HFFc6 (cell line): ENCODE measurements at places on chromosomes 13 and 19. TPM values are rescaled to one million over a fixed set of nuclear protein-coding genes. Genes with fewer than 3 reads are reported as not detected.

GRCh38 chr13:61738236-61738750 is 322.6 kb upstream of the PCDH20 start:
- DNase-seq: no peak

DNA sequence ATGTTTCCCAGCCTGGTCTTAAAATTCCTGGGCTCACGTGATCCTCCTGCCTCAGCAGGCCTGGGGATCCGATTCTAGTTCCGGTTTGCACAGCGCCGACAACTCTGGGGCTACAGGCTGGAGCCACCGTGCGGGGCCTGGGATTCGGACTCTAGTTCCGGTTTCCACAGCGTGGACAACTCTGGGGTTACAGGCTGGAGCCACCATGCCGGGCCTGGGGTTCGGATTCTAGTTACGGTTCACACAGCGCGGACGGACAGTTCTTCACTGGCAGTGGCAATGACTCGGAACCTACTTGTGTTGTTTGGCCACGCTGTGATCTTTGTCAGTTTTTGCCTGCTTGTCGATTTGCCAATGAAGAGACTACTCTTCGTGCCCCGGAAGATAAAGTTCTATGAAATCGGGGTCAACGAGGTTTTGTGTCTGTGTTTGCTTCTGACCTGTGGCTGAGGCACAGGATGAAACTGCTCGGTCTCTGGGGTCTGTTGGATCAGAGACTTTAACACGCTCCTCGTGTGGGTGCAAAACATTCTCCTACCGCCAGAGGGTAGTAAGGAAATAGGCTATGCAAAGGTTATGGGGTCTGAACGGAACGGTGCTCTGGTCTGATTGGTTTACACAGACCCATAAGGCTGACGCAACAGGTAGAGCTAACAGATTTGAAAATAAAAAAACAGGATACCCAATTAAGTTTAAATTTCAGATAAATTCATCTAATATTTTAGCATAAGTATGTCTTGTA is 12.1 kb upstream of the ZSCAN1 start:
- DNase-seq: no peak

DNA sequence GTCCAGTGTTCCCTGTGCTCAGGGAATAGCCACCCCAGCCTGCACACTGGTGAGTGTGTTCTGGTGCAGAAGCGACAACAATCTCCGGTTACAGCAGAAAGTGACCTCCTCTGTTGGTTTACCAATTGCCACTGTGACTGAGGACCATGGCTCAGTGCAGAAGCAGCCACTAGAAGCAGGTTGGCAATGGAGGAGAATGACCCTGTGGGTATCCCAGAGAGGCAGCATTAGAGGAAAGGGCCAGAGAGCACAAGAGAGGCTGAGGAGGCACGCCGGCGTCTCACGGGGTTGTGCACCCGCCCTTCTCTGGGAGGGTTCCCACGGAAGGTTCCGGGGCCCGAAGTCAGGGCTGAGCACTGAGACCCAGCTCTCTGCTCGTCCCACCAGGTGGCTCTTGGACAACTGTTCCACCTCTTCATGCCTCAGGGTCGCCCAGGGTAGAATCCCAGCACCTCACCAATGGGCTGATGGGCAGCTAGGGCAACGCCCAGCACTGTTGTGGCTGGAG is 14.0 kb downstream of the PROZ start:
- no peak for DNase-seq

- no peak for DNase-seq
Measured at GRCh38 chr13:51396352-51396751, 56.5 kb downstream of the INTS6 start.

DNA sequence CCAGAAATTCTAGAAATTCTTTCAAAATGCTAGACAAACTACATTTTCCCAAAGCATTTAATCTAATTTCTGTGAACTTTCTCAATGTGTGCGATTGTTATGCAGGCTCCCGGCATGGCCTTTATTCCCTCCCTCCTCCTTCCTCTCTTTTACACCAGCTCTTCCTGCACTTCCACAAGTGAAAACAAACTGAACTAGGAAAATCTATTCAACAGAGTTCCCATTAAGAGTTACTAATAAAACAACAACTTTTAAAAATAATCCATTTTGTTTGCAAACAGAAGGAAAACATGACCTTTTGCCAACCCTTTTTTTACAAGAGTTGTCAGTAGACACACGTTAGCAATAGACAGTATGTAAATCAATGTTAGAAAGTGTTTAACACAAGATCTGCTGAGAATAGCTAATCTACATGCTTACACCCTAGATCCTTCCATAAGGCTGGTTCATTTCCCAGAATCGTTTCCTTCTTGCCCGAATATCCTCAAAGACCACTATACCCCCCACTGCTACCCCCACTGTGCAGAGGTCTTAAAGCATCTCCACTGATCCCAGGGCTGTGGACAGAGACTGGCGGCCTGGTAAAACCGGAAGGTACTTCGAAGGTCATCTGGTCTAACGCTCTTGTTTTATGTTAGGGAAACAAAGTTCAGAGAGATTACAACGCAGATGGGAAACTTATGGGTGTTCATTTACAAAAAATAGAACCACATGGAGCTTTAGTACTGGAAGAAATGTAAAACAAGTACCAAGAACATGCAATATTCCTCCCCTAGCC is 98.0 kb downstream of the FOXO1 start:
- DNase-seq: no peak

DNA sequence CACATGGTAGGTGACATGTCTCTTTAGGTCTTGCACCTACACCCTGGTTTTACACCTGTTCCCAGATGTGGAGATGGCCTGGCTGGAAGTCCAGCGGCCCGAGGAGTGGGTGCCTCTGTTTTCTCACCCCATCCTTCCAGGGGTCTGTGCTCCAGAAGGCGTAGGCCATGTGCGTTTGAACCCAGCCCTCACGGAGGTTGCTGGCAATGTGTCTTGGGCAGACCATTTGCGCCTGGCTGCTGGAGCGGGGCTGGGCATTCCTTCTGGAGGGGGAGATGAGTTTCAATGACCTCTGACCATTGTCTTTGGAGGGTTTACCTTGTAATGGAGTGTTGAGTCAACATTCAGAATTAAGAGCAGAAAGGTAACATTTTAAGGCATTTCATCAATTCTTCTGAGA is 54.8 kb upstream of the ZNF536 start:
- DNase-seq: no peak

DNA sequence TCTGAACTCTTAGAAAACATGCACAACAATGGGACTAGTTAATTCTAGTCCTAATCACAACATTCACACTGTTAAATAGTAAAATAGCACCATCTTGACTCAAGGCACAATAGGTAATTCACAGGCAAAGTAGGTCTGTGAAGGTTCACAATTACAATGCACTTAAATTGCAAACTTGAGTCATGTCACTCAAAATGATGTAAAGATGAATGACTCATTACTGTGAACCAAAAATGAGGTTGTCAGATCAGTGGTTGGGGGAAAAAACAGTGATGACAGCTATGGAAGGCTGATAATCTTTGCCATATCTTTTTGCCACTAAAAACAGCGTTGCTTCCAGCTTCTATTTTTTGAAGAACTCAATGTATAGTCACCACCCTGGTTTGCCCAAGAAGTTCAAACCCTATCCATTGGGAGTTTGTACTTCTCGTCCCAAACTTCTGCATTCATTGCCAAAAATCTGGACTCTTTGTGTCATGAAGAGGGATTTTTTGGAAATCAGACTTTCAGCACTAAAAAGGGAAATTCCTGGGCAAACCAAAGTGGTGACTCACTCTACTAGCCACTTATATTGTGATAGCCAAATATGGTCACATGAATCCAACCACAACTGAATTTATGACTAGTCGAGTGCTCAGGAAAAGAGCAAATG is 200.9 kb upstream of the TMTC4 start:
- DNase-seq: peak; percentile 76

GRCh38 chr19:18683109-18683957 is at the start of gene CRTC1:
Gene CRTC1 (plus strand): TSS chr19:18683680. CDS start chr19:18683703, 23 bp downstream.
- DNase-seq: peak; percentile 75

GRCh38 chr13:66314911-66315310 is 915.2 kb downstream of the PCDH9 start:
- DNase-seq: no peak

- DNase-seq: peak; percentile 69
Measured at GRCh38 chr13:94061301-94061700, 418.2 kb downstream of the DCT start.

Gene KCNK6
- 3.9 to 9.2 TPM (median 7.1 TPM) in 3 replicates for total RNA-seq

Gene RAB20
- 0.71 to 1.1 TPM (median 0.74 TPM) in 3 replicates for total RNA-seq

Gene ACER1
- total RNA-seq: not detected in 3 replicates

Gene ILF3
- 227 to 266 TPM (median 259 TPM) in 3 replicates for total RNA-seq

Gene LRRC63
- not detected in 3 replicates for total RNA-seq

Gene EDNRB
- not detected in 3 replicates for total RNA-seq
